Spinal cord (tissue), 10 donors: ENCODE measurements at places on chromosomes 2 and 18. TPM values are rescaled to one million over a fixed set of nuclear protein-coding genes. Genes with fewer than 3 reads are reported as not detected.

SLC38A11 gene
- total RNA-seq, result 28.9 TPM

DNA sequence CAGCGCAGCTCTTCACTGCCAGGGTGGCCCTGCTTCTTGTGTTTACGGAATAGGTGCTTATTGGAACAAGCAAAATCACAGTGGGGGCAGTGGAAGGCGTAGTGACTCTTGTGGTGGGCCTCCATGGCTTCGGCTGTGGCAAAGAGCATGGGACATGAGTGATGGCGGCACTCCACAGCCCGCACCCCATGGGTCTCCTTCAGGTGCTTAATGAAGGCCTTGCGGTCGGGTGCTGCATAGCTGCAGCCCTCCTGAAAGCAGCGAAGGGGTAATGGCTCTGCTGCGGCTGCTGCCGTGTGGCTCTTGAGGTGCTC is 10.7 kb downstream of the ZNF142 start:
- no peaks in the 10 kb centered on the region for H3K4me1 ChIP-seq
- H3K36me3 ChIP-seq, result peaks cover 72% of the 10 kb centered on the region
- DNase-seq, result no peak
- H3K4me3 ChIP-seq, result no peak overlapping the region
- H3K27me3 ChIP-seq, result no peaks in the 10 kb centered on the region

DNA sequence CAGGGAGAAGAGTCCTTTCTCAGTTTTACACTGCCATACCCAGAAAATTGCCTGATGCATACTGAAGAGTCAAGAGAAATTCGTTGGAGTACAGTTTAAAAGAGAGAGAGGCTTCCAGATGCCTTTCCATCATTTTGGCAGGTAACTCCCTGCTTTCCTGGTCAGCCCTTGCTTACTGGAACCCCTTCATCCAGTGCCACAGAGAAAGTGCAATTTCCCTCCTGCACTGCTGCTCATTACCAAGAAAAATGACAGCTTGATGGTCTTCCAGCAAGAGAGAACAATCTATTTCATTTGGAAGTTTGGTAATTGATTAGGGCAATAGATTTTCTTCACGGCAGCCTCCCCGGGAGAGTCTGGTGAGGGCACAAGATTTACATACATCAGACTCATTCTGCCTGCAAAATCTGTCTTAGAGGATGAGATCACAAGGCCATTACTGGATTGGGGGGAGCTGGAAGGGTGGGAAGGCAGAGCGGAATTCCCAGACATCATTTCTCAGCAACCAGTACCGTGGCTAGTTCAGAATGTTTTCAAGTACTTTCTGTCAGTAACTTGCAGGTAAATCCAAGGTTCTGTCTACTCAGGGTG is 102.8 kb upstream of the SLC14A2 start:
- H3K27ac ChIP-seq, result no peak overlapping the region
- H3K4me3 ChIP-seq, result no peak overlapping the region
- peaks cover 7% of the 10 kb centered on the region for H3K4me1 ChIP-seq
- H3K27me3 ChIP-seq, result no peaks in the 10 kb centered on the region

GRCh38 chr2:102336502-102336945 is 19.1 kb upstream of the IL18R1 start:
- H3K4me1 ChIP-seq, result no peaks in the 10 kb centered on the region
- H3K27ac ChIP-seq, result no peak overlapping the region
- no peaks in the 10 kb centered on the region for H3K27me3 ChIP-seq

DNA sequence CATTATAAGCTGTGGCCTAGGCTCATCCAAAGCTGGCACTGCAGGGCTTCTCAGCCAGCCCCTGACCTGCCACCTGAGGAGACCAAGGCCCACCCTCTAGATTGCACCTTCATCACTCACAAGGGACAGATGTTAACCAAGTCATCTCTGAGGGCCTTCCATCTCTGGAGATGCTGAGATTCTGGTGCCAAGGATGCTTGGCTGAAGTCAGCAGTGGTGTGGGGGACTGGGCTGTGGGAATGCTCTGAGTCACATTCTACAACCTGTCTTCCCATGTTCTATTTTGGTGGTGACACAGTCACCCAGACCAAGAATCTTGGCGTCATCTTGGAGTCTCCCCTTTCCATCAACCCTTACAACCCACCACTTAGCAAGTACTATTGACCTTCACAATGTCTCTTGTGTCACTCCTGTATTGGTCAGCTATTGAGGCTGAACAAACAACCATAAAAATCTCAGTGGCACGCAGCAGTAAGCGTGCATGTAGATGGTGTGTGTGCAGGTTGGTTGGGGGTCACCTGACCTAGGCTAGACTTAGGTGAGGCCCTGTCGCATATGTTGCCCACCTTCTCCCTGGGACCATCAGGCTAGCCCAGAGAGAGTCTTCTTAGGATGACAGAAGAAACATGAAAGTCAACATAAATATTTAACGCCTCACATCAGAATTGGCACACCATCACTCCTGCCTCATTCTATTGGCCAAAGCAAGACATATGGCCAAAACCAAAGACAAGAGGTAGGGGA is 135.0 kb downstream of the SMAD7 start:
- DNase-seq, result no peak
- no peak overlapping the region for H3K4me3 ChIP-seq
- H3K36me3 ChIP-seq, result peaks cover 49% of the 10 kb centered on the region
- H3K27me3 ChIP-seq, result no peaks in the 10 kb centered on the region
- H3K27ac ChIP-seq, result no peak overlapping the region

PROM2 gene
- total RNA-seq, result 0.99 TPM

KCNG2 gene
- 1.3 TPM for total RNA-seq

IL1RL1 gene
- 1.1 TPM for total RNA-seq
